ENCODE measurements at places on chromosomes 2 and 18.

- ATAC-seq, result no peak
These were observed 392.9 kb downstream of the SETBP1 start for GRCh38 chr18:45073556-45073955.

- no peak for ATAC-seq
These were observed 59.7 kb upstream of the LDAH start for GRCh38 chr2:20882466-20883170.

- no peak for ATAC-seq
These were observed 284.6 kb downstream of the PIEZO2 start for GRCh38 chr18:10864722-10865121.

DNA sequence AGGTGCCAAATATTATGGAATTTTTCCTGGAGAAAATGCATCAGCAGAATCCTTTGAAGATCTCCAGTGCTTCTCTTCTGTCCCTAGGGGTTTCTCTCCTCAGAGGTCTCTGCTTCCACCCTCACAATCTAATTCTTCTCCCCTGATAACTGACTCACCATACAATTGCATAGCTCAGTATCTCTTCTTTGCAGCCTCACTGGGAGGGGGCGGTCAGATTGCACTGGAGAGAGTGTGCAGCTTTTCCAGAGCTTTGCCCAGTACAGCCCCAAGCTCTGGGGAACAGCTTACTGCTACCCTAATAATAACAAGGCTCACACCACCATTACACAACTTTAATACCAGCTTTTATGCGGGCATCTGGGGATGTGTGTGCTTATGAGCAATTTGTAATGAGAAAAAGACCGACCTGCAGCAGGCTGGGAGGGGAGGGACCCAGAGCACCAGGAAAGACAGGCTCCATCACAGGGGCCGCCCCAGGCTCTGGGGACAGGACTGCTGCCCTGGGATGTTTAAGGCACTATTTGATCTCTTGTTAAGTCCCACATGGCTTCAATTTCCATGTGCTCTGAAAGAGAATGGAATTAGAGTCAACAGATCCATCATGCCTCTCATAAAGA, 276.6 kb upstream of the SIX2 start:
- no peak for ATAC-seq

DNA sequence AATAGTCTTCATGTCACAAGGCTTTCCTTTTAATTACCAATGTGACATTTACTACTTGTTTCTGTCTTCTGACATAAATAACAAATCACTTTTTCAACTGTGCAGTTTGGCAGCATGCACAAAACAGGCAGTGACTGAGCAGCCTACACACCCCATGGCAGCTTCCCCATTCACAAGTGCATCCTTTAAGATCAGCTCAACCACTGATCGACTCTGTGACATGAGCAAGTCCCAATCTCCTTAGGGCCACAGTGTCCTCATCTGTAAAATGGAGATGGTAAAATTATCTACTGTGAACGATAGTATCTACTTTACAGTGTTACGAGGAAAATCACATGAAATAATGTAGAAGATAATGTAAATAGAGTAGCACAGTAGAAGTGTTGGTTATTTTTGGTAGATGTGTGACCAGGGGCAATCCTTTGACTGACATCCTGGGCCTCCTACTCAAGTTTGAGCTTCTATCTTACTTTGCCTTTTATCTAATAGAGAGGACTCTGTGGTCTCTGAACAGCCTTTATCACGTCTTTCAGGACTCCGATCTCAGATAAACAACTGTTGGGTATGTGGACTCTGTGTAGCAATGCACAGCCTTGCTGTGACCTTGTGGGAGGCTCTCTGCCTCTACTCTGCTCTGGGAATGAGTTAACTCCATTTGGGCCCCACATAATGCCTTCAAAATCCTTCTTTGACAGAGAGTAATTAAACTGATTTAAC, 120.6 kb downstream of the PIGN start:
- no peak for ATAC-seq

GRCh38 chr2:27956888-27957287, 66.4 kb downstream of the BABAM2 start:
- ATAC-seq, result no peak

GRCh38 chr18:75362435-75362834, 65.1 kb downstream of the SMIM21 start:
- no peak for ATAC-seq

GRCh38 chr2:230330725-230331124, 3.7 kb downstream of the SP140L start:
- ATAC-seq, result peak; percentile 80

DNA sequence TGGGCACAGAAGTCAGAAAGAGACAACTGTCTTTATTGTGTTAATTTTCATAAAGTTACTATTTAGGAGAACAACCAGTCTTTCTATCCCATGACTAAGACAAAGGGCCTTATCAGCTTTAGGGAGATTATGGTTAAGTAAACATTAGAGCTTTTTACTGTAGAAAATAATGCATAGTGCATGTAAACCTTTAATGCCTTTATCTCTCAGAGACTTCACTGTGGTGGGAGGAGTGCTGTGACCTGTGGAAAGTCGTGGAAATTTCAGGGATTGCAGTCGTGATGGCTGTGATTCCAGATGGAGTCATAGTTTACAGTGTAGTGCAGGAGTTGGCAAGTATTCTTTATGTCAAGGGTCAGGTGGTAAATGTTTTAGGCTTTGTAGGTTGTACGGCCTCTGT, 15.8 kb downstream of the ZNF236 start:
- no peak for ATAC-seq

- no peak for ATAC-seq
These were observed 687.8 kb downstream of the SLC4A3 start for GRCh38 chr2:220315098-220315823.

DNA sequence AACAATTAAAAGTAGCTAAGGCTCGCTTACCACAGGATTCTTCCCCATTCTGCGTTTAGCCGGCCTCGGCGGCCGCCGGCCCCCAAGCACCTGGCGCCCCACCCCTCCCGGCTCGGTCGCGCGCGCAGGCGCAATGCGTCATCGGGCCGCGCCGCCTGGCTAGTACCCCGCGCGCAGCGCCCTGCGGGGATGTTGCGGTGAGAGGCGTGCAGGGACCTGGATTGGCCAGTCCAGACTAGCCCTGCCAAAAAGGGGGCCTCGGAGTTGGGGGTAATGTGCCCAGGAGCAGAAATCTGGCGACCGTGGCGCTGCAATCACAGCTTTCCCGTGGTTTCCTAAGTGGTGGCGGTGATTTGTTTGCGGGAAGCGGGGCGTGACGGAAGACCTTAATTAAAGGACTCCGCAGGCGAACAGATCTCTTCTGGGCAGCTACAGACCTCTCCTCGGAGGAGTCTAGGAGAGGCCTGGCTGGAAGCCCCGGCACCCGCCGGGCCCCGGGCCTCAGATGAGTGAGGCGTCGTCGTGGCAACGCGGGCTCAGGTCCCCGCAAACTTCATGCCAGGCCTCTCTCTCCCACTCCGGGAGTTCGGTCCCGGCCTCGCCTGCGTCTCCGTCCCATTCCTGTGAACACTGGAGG, 606 bp downstream of the TMEM237 start:
- peak; percentile 81 for ATAC-seq

DNA sequence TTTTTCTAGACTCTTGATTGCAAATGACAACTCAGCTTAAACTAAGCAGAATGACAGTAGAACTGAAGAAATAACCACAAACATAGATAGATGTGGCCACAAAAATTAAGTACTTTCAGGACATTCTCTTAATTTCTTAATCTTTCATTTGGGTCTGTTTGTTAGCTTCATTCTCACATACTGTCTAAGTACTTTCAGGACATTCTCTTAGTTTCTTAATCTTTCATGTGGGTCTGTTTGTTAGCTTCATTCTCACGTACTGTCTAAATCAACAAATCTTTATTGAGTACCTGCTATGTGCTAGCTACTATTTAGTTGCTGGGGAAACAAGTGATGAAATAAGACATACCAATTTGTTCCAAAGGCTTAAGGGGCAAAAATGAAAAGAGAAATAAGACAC, 35.1 kb downstream of the FAM117B start:
- ATAC-seq, result no peak

GRCh38 chr2:14678761-14679160, 46.2 kb downstream of the LRATD1 start:
- no peak for ATAC-seq

- no peak for ATAC-seq
These were observed 77.7 kb upstream of the ALKAL2 start for GRCh38 chr2:365367-366275.

GRCh38 chr18:40921845-40922629, 1033.0 kb upstream of the PIK3C3 start:
- ATAC-seq, result no peak

DNA sequence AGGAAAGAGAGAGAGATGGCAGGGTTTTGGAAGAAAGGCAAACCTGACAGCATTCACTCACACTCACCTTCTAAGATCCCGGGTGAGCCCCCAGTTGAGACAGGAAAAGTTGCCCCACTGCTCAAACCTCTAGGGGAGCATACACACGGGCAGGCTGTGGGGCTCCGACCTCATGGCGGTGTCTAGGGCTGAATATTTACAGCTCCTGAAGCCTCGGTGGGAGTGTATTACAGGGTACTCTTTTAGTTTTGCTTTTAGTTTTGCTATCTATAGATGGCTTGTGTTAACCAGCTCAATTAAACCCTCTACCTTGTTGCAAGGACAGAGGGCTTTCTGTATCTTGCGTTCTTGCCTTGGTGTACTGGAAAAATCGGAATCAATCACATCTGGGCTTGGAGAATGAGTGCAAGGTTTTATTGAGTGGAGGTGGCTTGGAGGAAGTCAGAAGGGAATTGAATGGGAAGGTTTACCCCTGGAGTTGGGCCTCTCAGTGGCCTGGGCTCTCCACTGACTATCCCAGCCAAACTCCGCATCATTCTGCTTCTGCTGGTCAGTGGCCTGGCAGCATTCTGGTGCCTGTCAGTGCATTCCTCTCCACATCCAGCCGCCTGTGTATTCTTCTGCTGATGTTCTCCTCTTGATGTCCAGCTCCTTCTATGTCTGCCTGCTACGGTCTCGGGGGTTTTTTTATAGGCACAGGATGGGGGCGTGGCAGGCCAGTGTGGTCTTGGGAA, 10.1 kb upstream of the IFIH1 start:
- ATAC-seq, result no peak

DNA sequence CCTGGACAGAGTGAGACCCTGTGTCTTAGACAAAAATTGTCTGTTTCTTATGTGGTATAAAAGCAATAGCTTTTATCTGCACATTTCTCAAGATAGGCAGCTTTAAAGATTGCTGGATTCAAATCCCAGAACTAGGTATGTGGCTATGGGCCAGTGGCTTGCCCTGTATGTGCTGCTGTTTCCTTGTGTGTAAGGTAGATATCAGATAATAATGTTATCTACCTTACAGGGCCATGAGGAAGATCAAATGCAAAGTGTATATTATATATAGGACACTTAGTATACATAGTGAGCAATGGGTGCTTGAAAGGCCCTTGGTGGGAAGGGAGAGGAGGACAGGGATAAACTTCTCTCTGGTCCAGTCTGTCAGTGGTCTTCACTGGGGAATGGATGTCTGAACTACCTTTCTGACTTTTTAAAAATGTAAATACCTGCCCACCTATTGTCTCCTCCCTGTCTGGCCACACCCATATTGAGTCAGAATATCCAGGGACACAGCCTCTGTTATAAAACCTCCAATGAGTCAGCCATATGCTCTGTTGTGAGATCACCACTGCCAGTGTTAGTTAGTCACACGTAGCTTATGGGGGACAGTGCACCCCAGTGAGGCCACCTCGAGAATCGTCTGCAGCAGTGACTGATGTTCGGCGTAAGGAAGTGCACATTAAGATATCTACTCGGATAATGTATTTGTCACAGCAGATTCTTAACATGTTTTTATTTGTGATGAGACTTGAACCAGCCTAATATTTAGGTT, 383.4 kb downstream of the PTPRM start:
- ATAC-seq, result peak; percentile 33

DNA sequence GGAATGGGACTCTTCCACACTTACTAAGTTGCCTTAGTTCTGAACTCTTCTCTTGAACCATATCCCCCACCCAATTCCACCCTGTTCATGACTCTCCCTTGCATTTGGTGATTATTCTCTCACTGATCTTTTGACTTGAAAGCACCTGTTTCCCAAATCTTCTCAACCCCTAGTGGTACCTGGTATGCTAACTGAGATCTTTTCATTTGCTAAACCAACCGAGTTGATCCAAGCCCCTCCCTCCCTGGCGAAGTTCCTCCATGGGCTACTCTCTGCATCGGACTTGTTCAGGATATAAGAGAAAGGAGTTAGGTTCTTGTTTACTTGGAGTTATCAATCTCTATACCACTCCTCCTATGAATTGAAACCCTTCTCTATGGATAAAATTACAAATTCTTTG, 593.5 kb downstream of the BCL11A start:
- ATAC-seq, result no peak

- no peak for ATAC-seq
These were observed 119.3 kb downstream of the SPTBN1 start for GRCh38 chr2:54575379-54575888.

GRCh38 chr2:1192121-1192520, 221.1 kb upstream of the TPO start:
- ATAC-seq, result no peak

- no peak for ATAC-seq
These were observed 250.6 kb downstream of the LTBP1 start for GRCh38 chr2:33197198-33197938.

GRCh38 chr2:80711915-80712314, 407.4 kb upstream of the LRRTM1 start:
- no peak for ATAC-seq

DNA sequence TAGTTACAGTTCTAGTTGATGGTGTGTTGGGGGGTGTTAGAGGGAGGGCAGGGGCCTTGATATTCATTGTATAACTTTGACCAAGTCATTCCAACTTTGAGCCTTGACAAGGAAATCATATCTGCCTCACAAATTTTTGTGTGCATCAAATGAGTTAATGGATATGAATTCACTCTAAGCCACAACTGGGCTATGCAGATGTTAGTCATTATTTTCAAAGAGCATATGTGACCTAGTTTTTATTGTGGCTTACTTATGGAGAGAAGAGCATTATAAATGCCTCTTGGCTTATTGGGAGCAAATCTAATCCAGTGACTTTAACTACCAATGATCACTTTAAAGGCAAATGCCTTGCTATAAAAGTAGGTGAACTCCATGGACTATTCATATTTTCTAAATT, 250.2 kb downstream of the LPIN1 start:
- no peak for ATAC-seq

GRCh38 chr2:42171396-42171980, 2.3 kb downstream of the EML4 start:
- peak; percentile 4 for ATAC-seq

DNA sequence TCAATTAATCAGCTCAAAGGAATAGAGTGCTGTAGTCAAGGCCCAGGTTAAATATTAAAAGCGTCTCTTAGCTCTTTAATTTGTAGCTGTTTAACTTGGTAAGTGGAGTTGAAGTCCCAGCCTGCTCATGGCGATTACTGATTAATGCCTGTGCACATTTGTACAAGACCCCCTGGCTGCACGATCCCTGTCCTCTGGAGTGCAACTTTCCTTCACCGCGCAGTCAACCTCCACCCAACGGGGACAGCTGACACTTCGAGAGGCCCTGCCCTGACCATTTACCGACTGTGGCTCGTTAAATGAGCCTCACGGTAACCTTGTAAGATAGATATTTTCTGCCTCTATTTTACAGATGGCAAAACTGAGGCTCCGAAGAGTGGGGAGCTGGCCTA, 5.5 kb upstream of the CYS1 start:
- ATAC-seq, result no peak
